ENCODE measurements at places on chromosomes 13 and 19.

- no peaks in the 10 kb centered on the region for H3K27me3 ChIP-seq
- H3K27ac ChIP-seq: no peak overlapping the region
- no peak for DNase-seq
- no peaks in the 10 kb centered on the region for H3K36me3 ChIP-seq
These were observed 14.6 kb upstream of the SIN3B start for GRCh38 chr19:16814526-16815100.

DNA sequence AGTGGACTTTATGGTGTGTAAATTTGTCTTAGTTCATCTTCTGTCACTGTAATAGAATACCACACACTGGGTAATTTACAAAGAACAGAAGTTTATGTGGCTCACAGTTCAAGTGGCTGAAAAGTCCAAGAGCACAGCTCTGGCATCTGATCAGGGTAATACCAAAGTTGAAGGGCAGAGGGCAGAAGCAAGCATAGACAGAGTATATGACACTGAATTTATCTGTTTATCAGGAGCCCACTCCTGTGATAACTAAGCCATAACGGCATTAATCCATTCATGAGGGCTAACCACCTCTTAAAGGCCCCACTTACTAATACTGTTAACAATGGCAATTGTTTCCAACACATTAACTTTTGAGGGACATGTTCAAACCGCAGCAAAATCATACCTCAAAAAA, 4.0 kb upstream of the RFXAP start:
- DNase-seq: no peak
- H3K36me3 ChIP-seq: no peaks in the 10 kb centered on the region
- H3K4me1 ChIP-seq: peaks cover 14% of the 10 kb centered on the region
- no peak overlapping the region for H3K4me3 ChIP-seq
- no peaks in the 10 kb centered on the region for H3K27me3 ChIP-seq

GRCh38 chr13:89748716-89749115, 1598.8 kb upstream of the MIR17HG start:
- DNase-seq: no peak
- H3K36me3 ChIP-seq: no peaks in the 10 kb centered on the region
- H3K4me3 ChIP-seq: no peak overlapping the region
- no peak overlapping the region for H3K27ac ChIP-seq
- no peaks in the 10 kb centered on the region for H3K4me1 ChIP-seq
- no peaks in the 10 kb centered on the region for H3K27me3 ChIP-seq

GRCh38 chr13:25203127-25203740, 31.1 kb upstream of the AMER2 start:
- H3K27ac ChIP-seq: no peak overlapping the region
- no peaks in the 10 kb centered on the region for H3K4me1 ChIP-seq
- no peaks in the 10 kb centered on the region for H3K36me3 ChIP-seq
- no peaks in the 10 kb centered on the region for H3K27me3 ChIP-seq

- DNase-seq: no peak
- no peak overlapping the region for H3K4me3 ChIP-seq
- no peaks in the 10 kb centered on the region for H3K27me3 ChIP-seq
- no peaks in the 10 kb centered on the region for H3K4me1 ChIP-seq
- H3K36me3 ChIP-seq: peaks cover under 1% of the 10 kb centered on the region
These were observed 75.7 kb downstream of the DNAJC3 start for GRCh38 chr13:95752677-95753076.

DNA sequence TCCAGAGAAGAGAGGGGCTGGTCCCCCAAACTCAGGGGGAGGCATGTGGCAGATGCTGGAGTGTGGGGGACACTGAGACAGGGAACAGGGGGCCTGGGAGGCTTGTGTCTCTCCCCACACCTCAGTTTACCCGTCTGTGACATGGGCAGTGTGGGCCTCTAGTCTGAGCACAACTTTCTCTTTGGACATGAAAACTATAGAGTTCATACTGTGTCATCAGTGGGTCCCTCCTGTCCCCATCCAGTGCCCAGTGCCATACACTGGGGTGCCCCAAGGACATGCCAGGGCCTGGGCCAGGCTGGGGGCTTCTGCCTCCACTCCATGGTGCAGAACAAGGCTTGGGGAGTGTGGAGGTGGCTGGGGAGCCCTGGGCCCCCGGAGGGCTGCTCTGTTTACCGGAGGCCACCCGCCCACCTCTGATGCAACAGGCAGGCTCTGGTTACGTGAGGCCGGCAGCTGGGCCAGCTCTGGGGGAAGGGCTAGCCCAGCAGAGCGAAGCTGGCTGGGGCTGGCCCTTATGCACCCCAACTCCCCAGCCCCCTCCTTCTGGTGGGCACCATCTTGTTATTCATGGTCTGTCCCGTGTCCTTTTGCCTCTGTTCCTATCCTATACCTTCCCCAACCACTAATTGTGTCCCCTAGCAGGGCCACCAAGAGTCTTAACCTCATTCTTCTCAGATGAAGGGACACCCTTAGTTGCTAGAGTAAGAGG, 1.9 kb upstream of the MEF2B start:
- peaks cover 3% of the 10 kb centered on the region for H3K36me3 ChIP-seq
- H3K27ac ChIP-seq: no peak overlapping the region
- no peak for DNase-seq
- peaks cover 13% of the 10 kb centered on the region for H3K4me1 ChIP-seq
- H3K4me3 ChIP-seq: no peak overlapping the region

DNA sequence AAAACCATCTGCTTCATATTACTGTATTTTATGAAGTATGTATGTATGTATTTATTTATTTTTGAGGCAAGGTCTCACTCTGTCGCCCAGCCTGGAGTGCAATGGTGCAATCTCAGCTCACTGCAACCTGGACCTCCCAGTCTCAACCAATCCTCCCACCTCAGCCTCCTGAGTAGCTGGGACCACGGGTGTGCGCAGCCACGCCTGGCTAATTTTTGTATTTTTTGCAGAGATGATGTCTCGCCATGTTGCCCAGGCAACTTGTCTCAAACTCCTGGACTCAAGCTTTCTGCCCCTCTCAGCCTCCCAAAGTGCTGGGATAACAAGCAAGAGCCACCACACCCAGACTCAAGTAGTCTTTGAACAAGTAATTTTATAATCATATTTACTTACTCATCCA, 5.5 kb downstream of the KATNAL1 start:
- no peak for DNase-seq
- H3K27me3 ChIP-seq: no peaks in the 10 kb centered on the region
- H3K36me3 ChIP-seq: no peaks in the 10 kb centered on the region
- H3K4me1 ChIP-seq: peaks cover 8% of the 10 kb centered on the region
- no peak overlapping the region for H3K4me3 ChIP-seq
